ENCODE measurements at places on chromosomes 1 and 21.

GRCh38 chr1:106678279-106679050, 378.0 kb upstream of the PRMT6 start:
- no peak for DNase-seq

DNA sequence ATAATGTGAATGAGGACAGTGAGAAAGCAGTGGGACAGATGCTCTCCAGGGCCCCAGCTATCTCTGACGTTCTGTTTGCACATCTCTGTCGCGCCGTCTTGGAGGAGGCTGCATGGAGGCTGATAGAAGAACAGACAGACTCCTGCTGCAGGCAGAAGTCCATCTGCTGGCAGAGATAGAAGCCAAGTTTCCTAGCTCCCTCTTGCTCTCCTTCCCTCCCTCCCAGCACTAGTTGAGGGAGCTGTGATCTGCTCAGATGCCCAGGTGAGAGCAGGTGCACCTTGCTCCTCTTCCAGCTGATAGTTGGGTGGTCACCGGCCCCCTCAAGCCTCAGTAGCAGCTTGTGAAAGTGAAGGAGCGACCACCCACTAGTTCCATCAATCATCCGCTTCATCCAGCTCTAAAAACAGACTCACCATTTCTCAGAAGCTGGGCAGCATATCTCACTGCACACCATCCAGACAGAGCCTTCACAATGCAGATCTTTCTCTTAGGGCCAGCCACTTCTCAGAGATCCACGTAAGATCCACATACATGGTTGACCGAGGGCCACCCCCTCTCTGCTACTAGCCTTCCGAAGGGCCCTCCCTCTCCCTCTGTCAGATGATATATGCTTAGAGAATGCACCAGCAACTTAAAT, 12.9 kb downstream of the LRRN2 start:
- no peak for DNase-seq

DNA sequence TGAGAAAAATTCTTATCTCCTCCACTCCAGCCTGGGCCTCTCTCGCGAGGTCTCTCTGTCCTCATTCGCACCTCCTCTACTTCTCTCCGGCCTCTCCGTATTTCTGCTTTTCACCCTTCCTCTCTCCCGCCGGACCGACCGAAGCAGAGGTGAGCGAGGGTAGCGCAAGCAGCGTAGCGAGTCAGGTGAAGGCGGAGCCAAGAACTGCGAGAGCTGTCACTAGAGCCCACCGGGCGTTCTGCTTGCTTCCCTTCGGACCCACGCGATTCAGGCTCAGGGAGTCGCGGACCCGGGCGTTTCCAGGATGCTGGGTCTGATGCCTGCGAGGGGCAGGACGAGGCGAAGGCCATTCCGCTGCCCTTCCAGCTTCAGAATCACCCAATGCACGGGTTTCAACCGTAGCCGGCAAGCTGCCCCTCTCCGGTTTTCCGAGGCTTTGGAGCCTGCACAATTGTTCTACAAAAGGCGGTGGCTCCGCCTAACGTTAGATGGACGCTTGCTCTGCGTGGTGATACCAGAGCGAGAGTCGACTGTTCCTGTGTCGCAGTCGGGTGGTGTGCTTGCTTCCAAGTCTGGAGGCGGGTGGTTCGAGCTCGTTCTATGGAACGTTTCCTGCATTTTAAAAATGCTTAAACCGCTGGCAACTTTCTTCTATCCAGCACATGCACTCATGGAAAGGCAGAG, 310.2 kb downstream of the FAM72C start:
- DNase-seq: no peak

DNA sequence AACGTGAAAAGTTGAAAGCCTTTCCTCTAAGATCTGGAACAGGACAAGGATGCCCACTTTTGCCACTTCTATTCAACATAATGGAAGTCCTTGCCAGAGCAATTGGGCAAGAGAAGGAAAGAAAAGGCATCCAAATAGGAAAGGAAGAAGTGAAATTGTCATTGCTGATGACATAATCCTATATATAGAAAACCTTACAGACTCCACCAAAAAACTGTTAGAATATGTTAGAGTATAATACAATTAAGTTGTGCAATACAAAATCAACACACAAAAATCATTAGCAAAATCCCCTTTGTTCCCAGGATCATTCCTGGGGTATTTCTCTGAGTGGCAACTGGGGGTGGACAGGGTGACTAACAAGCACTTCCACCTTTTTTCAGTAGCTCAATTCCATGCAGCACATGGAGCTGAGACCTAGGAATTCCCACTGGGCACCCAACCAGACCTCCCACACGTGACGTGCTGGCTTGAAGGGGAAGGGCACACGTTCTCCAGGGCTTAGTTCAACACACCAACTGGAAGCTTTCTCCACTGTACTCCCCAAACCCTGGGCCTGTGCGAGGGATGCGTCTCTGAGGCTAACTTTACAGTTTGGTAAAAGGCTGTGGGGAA, 9.6 kb downstream of the STUM start:
- no peak for DNase-seq

- no peak for DNase-seq
These were observed 104.0 kb downstream of the PAX7 start for GRCh38 chr1:18734461-18735223.

DNA sequence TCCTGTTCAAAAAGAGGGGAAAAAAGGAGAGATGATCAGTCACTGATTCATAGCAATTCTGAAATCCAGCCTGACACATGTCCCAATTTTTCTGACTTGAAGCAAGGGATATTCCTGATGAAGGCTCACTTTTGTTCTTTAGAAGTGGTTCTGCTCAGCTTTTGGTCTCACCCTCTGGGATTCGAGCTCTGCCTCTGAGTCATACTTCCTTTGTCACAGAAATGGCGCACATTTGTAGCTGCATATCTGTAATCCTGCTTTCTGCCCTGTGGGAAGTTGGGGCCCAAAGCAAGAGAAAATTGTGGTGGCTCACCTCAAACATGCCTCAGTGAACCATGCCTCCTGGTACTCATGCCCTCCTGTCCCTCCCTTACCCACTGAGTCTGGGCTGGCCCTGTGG, 22.3 kb upstream of the FAM78B start:
- no peak for DNase-seq

GRCh38 chr1:155424091-155424490, 103.4 kb downstream of the RUSC1 start:
- DNase-seq: no peak

DNA sequence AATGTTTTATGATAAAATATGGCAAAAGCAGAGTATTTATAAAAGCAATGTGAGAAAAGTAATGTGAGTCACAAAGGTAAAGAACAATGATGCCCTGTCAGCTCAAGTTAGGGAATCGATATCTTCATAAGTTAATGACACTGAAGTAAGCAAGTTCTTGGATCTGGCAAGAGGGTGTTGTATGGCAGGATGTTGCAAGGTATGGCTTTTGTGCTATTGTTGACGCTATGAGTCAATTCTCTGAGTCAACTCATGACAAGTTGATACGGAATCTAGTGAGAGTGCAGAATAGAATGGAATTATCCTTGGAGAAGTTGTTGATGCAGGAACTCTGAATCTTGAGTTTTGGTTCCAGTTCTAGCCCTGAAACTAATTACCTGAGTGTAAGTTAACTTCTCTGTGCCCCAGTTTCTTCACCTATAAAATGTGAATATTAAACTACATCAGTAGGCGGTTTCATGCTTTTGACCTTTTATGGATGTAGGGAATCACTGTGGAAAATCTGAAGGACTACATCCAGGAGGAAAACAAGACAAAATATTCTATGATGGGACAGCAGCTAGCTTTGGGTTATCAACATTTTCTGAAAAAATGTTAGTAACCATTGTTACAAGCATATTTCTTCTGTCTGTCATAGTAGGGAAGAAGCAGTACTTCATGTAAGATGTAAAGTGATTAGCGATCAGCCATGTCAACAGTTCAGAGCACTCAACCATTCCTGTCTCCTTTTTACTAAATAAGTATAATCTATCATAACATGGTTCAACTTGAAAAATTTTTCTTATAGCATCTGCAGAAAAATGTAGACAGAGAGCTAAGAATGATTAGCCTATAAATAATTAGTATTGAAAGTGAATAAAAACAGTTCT, 96.9 kb downstream of the ATP6V1G3 start:
- DNase-seq: no peak

DNA sequence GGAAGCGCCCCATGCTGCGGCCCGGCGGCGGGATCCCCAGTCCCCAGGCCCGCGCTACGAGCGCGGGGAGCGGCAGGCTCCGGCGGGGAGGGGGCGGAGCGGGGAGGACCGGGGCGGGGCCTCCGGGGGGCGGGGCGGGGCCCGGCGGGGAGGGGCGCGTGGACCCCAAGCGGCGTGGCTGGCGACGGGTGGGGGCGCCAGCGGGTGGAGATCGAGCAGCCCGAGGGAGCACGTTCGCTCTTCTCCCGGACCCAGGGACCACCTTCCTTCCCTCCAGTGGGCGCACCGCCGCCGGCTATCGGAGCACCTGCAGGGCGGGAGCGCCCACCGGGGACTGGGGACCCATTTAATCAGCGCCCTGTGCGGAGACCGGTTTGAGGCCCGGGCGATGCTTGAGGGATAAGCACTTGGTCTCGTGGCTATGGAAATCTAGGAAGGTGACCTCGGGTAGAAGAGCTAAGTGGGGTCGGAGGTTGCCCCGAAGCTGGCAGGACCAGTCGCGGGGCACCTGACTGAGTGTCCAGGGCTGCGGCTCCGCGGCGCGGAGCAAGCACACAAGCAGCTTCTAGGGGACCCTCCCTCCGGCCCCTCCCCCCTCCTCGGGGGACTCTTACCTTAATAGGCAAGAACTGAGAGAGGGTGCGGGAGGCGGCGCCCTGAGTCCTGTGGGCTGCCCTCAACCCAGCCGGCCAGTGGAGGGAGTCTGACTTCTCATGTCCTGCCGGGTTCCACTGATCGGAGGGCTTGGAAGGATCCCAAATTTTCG, at the start of gene TSPAN2:
TSPAN2 (minus strand) TSS at position 84 of the 766 bp plus-strand sequence; CDS start at position 13, 71 bp downstream.
- DNase-seq: no peak

DNA sequence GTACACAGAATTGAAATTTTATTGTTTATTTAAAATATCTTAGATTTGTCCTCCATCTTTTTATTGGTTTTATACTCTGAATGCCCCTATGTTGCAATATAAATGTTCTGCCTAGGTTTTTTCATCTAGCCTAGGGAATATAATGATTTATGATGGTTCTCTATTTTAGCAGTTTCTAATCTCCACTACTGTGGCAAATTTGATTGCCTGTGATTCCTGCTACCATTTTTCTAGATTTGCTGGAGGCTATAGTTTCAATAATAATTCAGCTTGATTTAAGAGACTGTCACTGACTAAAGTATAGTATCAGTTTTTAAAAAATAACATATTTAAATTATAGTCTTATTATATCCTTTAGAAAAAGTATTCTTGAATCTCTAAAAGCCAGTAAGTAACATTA, 90.5 kb downstream of the USP25 start:
- no peak for DNase-seq

DNA sequence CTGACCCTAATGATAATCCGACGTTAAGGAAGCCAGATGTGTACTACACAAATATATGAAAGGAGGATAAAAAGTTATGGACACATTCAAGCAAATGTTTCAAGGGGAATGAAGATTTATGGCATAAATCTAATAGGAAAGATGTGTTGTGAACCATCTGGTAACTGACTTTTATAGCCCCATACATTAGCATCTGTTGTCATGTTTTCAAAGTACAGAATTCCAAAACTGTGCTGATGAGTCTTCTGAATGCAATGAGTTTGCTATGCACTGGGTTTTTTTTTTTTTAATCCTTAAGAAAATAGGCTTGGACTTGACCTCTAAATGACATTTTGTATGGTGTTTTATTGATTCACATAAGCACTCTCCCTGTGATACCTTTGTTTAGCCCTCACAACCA, 158.5 kb upstream of the ESRRG start:
- DNase-seq: no peak

GRCh38 chr1:183188240-183188639, 2.2 kb downstream of the LAMC2 start:
- no peak for DNase-seq

DNA sequence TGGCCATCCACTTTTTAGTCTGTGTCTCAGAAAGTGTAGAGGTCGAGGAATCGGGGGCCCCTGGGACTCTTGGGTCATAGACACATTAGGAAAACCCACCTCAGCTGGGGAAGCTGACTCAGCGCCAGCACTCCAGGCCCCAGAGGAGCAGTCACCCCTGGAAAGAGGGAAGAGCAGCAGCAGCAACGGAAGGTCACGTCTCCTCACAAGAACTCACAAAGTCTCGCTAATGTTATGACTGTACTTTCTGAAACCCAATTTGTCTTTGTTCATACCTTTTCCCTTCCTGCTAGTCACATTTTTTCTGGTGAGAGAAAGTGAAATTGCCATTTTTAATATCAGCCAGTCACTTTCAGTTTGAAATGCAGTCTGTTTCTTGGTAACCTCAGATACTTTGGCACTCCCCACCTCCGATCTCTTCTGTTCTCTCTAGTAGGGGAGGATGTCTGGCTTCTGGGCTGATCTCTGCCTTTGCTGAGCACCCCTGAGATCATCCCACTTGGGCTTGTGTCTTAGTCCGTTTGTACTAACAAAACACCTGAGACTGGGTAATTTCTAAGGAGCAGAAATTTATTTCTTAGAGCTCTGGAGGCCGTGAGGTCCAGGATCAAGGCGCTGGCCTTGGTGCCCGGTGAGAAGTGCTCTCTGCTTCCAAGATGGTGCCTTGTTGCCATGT, 6.0 kb upstream of the NLRP3 start:
- DNase-seq: no peak

- no peak for DNase-seq
These were observed 11.5 kb downstream of the CYB5RL start for GRCh38 chr1:54188291-54188690.

GRCh38 chr1:168482106-168482505, 61.7 kb downstream of the XCL2 start:
- no peak for DNase-seq

GRCh38 chr1:28359592-28360239, 9.8 kb upstream of the PHACTR4 start:
- DNase-seq: peak; percentile 8

DNA sequence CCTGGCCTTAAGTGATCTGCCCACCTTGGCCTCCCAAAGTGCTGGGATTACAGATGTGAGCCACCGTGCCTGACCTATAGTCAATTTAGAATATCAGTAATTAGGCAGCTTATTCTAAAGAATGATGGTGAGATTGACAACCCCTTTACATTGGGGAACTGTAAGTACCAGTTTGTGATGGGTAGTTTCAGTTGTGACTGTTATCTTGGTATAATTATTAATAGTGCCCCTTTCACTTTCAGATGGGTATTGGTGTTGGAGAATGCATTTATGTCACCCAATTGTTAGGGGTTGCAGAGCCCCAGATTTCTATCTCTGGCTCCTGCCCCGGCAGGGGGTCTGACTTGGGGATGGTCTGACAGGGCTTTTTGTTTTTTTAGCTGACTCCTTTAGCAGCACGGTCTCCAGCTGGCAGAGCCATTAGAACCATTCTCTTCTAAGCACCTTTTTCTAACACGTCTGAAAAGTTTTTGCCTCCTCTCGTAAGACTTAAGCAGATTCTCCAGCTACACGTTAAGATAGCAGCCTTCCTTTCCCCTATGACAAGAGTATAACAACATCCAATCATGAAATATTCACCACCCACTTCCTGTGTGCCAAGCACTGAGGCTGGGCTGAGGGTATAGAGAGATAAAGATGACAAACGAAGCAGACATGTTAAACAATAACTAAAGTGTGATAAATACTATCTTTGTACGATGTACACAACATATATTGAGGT, 157.8 kb downstream of the SDCCAG8 start:
- no peak for DNase-seq

GRCh38 chr21:26532208-26532607, 40.9 kb downstream of the CYYR1 start:
- no peak for DNase-seq
